ENCODE measurements at places on chromosomes 11 and 22.

DNA sequence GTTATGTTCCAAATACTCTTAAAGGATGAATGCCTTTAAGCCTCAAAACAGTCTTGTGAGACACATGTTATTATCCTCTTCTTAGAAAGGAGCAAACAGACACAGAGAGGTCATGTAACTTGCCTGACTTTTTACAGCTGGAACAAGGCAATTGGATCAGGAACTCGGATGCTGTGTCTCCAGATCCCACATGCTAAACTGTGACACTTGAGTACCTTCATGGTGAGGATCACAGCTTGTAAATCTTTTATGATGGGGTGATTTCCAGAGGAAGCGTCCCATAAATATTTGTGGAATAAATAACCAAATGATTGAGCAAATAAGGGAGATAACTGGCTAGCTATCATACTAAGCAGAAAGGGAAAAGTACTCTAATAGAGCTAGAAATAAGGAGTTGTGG, 171.2 kb downstream of the C11orf91 start:
- DNase-seq, result no peak

DNA sequence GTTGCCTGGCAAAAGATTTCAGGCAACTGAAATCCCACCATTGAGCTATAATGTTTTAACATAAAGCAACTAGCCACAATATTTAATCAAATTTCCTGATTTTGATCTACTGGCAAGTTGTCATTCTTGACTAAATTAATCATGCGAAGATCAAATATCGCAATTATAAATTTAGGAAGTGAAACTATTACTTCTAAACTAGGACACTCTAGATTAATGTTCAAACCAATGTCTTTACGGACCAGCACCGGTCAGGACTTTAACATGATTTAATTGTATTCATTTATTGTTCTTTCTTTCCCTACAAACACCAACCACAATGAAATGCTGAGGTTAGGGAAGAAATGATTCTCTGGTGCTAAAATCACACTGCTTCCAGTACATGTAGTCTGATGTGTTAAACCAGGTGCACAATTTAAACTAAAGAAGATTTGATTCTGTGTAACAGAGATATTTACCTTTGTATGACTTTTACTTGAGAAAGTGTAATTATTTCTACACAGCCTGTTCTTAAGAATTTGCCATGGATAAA, 14.9 kb downstream of the GAS2 start:
- DNase-seq, result no peak

GRCh38 chr11:103076361-103076760, 15.6 kb downstream of the DCUN1D5 start:
- DNase-seq, result no peak

DNA sequence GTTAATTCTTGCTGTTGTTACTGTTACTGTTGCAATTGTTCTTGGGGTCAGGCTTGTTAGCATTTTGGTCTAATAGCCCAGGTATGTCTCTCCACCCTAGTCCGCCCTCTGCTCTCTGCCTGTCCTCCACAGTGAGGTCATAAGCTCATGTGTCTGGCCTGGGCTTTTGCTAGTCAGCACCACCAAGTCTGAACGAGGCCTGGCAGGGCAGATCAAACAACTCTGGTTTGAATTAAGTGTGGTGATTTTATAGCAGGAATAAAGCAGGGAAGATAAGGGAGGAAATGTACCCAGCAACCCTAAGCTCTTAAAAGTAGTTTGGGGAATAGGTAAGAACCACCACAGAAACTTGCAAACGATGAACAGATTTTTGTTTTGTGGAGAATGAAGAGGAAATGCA, 98.7 kb downstream of the ABTB2 start:
- DNase-seq, result no peak

DNA sequence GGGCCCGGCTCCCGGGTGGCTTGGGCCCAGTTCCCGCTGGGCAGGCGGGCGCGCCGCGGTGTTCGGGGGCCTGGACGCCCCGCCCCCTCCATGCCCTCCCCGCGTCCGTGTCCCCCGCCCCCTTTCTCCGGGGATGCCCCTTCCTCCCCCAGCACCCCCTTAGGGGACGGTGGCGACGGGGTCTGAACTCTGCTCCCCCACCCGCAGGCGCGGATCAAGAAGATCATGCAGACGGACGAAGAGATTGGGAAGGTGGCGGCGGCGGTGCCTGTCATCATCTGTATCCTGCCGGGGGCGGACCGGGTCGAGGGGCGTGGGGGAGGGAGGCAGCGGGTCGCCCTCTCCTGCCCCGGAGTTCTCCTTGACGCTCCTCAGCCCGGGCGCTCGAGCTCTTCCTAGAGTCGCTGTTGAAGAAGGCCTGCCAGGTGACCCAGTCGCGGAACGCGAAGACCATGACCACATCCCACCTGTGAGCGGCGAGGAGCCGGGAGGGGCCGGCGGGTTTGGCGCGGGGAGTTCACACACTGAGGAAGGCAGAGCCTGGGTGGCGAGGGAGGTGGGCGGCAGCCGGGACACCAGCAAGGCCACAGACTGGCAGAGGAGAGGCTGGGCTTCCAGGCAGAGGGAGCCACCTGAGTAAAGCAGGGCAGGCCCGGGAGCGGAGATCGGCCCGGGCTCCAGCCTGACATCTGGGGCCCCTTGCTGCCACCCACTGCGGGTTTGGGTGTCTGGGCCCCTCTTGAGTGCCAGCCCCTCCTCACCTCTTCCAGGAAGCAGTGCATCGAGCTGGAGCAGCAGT, 546 bp downstream of the DRAP1 start:
- no peak for DNase-seq

DNA sequence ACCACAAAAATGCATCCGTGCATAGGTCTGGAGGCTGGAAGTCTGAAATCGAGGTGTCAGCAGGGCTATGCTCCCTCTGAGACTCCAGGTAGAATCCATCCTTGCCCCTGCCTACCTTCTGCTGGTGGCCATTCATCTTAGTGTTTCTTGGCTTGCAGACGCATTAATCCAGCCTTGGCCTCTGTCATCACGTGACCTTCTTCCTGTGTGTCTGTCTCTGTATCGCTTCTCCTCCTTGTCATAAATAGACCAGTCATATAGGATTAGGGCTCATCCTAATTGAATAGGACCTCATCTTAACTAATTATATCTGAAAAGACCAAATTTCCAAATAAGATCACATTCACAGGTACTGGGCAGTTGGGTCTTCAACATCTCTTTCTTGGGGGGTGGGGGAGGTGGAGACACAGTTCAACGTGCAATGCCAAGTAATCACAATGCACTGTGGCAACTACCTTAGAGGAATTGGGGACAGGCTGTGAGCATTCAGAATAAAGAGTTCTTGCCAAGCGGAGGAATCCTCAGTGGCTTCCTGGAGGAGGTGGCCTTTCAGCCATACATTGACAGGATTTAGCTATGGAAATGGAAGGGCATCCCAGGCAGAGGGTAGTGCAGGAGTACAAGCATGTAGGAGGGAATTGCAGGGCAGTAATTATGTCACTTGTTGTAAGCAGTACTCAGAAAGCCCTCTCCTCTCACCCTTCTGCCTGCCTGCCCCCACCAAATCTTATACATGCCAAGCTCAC, 96.2 kb upstream of the SYT13 start:
- DNase-seq, result no peak

DNA sequence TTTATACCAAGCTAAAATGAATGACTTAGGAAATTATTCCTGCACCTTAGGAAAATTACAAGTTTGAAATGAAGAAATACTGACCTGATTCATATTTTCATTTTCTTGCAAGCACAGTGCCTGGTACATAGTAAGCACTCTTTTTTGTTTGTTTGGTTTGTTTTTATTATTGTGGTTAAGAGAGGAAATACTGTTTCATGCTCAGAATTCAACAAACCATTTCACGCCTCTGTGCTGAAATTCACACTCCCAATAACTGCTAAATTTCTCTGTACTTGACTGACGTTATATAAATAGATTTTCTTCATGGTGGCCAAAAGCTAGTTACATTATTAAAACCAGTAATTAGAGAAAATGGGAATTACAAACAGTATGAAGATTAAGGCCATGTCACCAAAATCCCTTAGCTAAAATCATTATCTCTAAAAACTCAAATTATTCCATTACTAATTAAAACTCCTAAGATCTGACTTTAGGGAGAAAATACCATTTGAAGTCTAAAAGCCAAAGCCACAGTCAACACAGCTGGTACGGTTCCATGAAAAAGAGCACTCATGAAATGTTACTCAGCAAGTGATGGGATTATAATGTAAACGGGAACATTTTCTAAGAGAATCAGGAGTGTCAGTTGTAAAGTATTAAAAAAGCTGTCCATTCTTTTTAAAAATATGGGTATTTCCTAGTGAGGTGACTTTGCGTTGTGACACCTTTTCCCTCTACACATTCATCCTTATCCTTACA, 77.8 kb upstream of the DDI1 start:
- no peak for DNase-seq

DNA sequence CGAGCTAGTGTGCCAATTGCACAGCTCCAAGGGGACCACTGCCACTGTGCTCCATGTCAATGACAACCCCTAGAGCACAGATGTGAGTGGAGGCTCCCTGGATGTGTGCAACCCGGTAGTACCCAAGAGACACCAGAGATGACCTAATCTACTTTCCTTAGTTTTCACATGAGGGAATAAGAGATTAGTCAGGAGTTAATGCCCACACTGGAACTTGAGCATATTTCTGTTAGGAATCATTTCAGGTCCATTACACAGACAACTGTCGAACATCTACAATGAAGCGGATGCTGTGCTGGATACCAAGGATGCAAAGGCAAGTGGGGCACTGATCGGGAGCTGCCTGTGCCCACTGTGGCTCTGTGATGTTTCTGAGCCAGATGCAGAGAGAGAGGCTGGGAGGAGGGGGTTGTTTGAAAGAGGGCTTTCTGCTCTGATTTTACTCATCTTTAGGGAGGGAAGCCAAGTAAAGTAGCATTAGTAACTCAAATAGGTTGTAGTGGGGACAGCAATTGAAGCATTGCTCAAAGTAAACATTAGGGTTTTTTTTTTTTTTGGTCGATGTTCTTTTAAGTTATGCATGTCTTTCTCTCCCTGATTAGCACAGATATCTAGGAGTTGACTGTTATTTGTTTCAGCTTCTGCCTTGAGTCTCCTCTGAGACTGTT, 82.5 kb upstream of the SORL1-AS1 start:
- no peak for DNase-seq

DNA sequence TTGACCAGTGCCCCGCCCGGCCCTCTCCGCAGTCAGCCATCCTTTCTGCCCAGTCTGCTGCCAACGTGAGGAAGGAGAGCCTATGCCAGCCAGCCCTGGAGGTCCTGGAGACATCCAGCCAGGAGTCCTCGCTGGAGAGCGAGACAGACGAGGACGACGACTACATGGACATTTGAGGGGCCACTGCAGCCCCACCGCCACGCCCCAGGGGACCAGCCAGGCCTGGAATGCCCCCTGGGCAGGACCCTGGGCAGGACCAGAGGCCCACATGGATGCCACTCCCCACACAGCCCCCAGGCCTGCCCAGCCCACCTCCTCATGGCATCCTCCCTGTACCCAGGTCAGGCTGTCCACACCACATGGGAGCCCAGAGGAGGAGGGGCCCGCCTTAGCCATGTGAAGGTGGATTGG, 3.3 kb upstream of the SUSD2 start:
- no peak for DNase-seq

- no peak for DNase-seq
Measured at GRCh38 chr22:41907436-41908401, 7.2 kb downstream of the SHISA8 start.

DNA sequence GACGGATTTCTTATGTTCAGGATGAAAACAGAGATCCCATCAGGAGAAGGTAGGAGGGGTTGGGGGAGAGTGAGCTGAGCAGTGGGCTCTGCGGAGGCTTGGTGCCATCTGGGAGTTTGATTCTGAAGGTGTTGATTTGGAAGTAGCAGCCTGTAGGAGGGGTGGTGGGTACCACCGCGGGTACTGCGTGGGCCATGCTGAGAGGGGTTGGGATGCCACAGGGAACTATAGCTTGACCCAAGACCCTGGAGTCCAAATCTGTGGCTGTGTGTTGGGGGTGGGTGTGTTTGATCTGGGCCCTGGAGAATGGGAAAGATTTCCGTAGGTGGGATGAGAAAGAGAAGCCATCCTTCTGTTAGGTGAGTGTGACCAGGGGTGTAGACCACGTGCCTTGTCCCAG, 5.0 kb downstream of the INCENP start:
- no peak for DNase-seq

DNA sequence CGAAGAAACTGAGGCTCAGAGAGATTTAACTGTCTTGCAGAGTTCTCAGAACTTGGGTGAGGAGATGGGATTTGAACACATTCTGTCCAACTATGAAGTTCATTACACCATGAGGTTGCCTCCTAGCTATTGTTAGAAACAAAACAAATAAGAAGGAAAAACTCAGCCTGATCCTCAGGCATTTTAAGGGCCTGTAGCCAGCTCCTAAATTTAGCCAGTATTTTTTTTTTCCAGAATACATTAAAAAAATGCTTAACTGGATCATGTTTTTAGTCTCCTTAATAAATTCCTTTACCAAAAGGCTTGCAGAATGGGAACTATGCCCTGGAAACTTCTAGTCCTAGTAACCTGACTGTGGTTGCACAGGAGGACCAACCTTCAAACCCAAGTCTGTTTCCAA, 212.0 kb downstream of the CSNK2A3 start:
- no peak for DNase-seq

GRCh38 chr11:13338019-13338426, 60.4 kb downstream of the BMAL1 start:
- no peak for DNase-seq

GRCh38 chr11:4589017-4589416, 4.8 kb upstream of the OR52I1 start:
- DNase-seq, result no peak

- DNase-seq, result no peak
Measured at GRCh38 chr11:90197377-90197776, 25.5 kb downstream of the CHORDC1 start.

GRCh38 chr11:105574974-105575373, 34.9 kb upstream of the GRIA4 start:
- no peak for DNase-seq

- no peak for DNase-seq
Measured at GRCh38 chr11:24064309-24064903, 432.4 kb upstream of the LUZP2 start.

All from NCI-H1436 treated with DMSO at 0.1 percent for 48 hours (cell line).